Neural crest cell (in vitro differentiated cells): ENCODE measurements at places on chromosomes 11 and 22.

GRCh38 chr22:50186761-50187523, 1.2 kb downstream of the TRABD start:
- no peak for DNase-seq

DNA sequence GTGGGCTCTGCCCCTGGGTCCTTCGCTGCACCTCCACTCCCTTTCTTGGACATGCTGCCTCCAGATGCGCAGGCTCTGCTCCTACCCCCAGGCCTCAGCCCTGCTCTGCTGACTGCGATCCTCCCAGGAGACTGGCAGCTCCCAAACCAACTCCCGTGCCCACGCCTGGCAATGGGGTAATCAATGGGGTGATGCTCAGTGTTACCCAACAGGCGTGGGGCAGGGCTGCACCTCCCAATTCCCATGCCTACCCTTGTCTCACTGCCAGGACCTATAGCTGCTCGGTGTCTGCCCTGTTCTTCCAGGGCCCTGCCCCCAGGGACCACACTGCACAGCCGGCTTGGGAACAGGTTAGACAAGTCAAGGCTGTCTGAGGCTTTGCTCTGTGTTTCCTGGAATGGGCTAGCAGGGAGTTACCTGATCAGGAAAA, at the start of gene ALDH3B2:
Gene ALDH3B2 (minus strand): TSS at position 182 of the 430 bp plus-strand sequence. CDS start 7,688 bp downstream, outside the sequence.
- no peak for DNase-seq

GRCh38 chr11:80838153-80838552, 1397.3 kb upstream of the TENM4 start:
- no peak for DNase-seq

GRCh38 chr11:119236490-119236889, 30.4 kb downstream of the CBL start:
- DNase-seq, result no peak

- DNase-seq, result no peak
Observed at GRCh38 chr11:11211186-11211585, 141.9 kb downstream of the CSNK2A3 start.

- DNase-seq, result no peak
Observed at GRCh38 chr11:119634301-119634700, 94.7 kb downstream of the NECTIN1 start.

- DNase-seq, result no peak
Observed at GRCh38 chr11:8577791-8578581, 16.0 kb downstream of the STK33 start.

DNA sequence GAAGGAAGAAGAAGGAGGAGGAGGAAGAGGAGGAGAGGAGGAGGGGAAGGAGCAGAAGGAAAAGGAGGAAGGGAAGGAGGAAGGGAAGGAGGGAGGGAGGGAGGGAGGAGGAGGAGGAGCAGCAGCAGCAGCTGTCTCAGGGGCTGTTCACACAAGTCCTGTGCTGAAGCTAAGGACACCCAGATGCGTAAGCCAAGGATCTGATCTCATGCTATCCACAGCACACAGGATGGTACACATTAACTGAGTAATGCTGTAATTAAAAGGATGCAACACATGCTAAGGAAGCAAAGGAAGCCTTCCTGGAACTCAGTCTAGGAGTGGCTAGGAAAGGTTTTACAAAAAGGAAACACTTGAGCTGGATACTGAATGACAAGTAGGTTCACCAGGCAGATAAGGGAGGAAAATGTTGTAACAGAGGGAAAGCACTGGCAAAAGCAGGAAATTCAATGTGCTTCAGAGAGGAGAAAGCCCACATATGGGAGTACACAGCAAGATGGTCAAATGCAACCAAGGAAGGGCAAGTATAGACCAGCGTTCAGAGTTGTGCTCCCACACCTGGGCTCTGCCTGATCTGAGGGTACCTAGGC, 32.0 kb downstream of the TRIM66 start:
- no peak for DNase-seq

DNA sequence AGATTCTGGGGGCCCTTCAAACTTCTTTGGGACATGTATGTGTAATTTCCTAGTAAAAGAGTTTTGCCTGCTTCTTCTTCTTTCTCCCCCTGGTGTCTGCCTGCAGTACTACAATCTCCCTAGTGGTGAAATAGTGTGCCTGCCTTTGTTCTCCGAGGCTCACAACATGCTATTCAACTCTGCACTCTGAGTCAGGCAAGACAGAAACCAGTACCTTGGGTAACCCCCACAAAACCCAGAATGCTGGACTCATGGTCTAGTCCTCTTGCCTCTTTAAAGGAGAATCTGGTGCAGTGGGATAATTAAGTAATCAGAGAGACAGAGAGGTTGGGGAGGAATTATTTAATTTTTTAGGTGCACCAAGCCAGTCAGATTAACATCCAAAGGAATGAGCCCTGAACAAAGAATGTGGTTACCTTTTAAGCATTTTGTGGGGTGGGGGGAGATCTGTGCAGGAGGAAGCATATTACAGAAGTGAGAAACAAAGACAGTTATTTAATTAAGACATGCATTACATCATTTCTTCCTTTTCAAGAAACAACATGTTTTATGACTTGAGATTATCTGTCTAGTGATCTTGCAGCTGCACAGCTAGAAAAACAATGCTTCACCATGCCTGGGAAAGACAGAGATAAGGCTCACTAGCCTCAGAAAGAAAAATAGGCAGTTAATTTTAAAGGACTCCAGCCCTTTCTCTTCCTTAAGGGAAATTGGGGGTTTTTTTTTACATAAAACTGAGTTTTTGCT, 11.0 kb upstream of the MS4A6A start:
- DNase-seq, result peak; percentile 72

GRCh38 chr11:125165843-125166763, 1.6 kb downstream of the PKNOX2 start:
- DNase-seq, result peak; percentile 30

DNA sequence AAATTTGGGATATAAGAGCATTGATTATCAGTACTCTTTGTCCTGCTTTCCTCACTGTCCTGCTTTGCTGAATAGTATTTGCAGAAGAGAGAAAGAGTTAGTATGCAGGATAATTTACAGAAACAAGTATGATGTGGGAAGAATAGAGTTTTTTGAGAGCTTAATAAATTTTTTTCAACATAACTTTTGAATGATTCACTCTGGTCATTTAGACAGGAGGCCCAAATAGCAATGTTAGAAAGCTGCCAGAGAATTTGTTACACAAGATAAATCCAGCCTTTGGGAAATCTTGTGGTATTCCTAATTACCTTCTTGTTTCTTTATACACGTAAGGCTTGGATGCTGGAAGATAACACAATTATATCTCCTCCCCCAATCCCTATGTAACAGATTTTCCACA, 484.6 kb downstream of the CNTN5 start:
- DNase-seq, result no peak

GRCh38 chr11:15793043-15793996, 563.0 kb downstream of the SOX6 start:
- no peak for DNase-seq

DNA sequence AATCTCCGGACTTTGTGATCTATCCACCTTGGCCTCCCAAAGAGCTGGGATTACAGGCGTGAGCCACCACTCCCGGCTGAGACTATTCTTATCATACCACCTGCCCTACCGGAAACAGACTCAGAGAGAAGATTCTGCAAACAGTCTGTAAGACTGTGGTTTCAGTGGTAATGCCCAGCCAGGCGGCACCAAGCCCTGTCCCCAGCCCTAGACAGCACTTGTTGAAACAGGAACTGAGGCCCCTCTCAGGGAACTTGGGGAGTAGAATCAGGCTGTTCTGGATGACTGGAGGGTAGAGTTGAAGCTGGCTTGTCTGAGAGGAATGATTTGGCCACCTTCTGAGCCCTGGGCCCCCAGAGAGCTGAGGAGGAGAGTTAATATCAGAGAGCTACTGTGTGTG, 1.3 kb upstream of the INSC start:
- DNase-seq, result no peak

- DNase-seq, result peak; percentile 42
Observed at GRCh38 chr11:17012712-17013547, 1.3 kb downstream of the PLEKHA7 start.

- no peak for DNase-seq
Observed at GRCh38 chr11:77096591-77097019, 6.0 kb upstream of the OMP start.

GRCh38 chr22:32706149-32706548, 95.4 kb upstream of the TIMP3 start:
- DNase-seq, result no peak

GRCh38 chr11:123061403-123062157, at the start of gene HSPA8:
Gene HSPA8, minus strand, starts transcription at chr11:123062136. Its CDS starts 812 bp downstream, at chr11:123061324.
- no peak for DNase-seq

GRCh38 chr11:131695889-131696429, 325.5 kb downstream of the NTM start:
- DNase-seq, result no peak

- DNase-seq, result no peak
Observed at GRCh38 chr22:39655004-39655579, 84.5 kb downstream of the CACNA1I start.

DNA sequence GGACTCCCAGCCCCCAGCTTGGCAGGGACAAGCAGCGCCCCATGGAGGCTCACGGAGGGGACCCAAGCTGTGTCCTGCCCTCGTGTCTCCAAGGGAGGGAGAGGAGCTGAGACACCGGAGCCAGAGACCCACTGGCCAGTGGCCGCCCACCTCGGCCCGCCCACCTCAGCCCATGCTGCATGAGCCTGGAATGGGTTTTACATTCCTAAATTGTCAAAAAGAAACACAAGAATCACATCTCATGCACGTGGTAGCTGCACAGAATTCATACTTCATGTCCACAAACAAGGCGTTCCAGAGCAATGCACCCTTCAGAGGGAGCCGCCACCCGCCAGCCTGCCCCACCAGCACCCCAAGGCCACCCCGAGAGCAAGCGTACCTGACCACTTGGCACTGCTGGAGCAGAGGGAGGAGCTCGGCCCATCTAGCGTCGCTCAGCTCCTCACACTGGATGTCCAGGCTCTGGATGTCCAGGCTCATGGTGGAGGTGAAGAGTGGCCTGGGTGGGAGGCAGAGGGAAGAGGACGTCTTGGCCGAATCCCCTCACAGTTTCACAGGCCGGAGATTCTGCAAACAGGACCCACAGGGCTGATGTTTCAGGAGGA, 5.3 kb downstream of the RNH1 start:
- DNase-seq, result no peak

DNA sequence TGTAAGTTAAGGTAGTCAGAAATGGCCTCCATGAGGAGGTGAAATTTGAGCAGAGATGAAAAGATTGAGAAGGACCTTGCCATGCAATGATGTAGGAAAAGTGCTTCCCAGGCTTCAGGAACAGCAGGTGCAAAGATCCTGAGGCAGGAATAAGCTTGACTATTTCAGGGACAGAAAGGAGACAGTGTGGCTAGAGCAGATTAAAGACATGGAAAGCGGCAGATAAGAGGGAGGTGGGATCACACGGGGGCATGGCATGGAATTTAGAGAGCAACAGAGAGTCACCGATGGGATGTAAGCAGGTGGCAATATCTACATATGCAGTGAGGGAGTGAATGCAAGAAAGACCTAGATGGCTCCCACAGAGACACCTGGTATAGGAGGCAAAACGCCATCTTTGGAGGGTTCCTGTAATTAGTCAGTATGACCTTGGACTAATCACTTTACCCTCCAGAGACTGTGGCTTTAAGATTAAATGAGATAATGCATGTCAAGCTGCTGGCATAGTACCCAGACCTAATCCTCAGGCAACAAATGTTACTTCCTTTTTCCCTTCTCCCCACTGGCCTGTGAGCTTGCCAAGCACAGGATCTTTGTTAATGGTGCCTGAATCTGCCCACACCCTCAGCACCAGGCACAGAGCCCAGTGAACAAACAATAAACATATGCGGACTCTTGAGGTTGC, 24.6 kb upstream of the ACER3 start:
- no peak for DNase-seq

DNA sequence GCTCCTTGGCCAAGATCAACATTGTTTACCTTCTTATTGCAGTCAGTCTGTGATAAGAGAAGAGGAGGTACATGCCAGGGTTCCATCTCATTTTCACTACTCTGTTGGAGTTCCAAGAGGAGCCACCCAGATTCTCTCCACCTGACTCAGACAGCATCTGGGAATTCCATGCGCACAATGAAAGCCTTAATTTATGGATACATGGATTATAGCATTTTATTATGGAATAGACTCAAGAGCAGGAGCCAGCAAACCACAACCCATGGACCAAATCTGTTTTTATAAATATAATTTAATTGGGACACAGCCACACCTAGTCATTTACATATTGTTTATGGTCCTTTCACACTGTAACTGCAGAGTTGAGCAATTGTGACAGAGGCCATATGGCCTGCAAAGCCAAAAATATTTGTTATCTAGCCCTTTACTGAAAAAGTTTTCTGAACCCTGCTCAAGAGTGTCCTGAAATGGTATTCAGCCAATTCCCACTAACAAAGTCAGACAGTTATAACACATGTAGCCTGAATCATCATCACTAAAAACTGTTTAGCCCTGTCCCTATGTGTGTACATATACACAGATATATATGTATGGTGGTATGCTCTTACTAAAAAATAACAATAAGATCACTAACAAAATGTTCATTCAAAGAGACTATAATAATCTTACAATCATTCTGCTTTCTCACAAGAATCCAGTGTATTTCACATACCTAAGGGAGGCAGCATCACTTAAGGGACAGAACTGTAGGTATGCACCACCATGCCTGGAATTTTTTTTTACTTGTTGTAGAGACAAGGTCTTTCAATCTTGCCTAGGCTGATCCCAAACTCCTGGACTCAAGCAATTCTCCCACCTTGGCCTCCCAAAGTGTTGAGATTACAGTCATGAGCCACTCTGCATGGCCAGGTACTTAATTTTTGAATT, 104.5 kb upstream of the TEAD1 start:
- no peak for DNase-seq

- no peak for DNase-seq
Observed at GRCh38 chr11:26651916-26652315, 69.9 kb downstream of the SLC5A12 start.

GRCh38 chr11:40877256-40877655, 582.2 kb downstream of the LRRC4C start:
- DNase-seq, result no peak

GRCh38 chr11:124832571-124832970, 32.4 kb upstream of the MSANTD2 start:
- no peak for DNase-seq

DNA sequence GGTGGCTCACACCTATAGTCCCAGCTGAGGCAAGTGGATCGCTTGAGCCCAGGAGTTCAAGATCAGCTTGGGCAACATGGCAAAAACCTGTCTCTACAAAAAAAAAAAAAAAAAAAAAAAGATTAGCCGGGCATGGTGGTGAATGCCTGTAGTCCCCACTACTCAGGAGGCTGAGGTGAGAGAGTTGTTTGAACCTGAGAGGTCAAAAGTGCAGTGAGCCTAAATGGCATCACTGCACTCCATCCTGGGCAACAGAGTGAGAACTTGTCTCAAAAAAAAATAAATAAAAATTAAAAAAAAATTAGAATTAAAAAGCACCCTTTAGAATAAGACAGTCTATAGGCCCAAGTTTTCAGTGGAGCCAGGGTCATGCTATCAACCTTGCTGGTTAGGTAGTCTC, 95.5 kb downstream of the PDHX start:
- DNase-seq, result no peak

GRCh38 chr11:69965821-69966582, 112.1 kb upstream of the ANO1 start:
- DNase-seq, result no peak

- DNase-seq, result no peak
Observed at GRCh38 chr11:71067753-71068152, 184.6 kb downstream of the SHANK2 start.

- DNase-seq, result no peak
Observed at GRCh38 chr11:34356130-34356529, 1.7 kb downstream of the ABTB2 start.

- no peak for DNase-seq
Observed at GRCh38 chr11:131486100-131486499, 115.7 kb downstream of the NTM start.

- DNase-seq, result peak; percentile 79
Observed at GRCh38 chr11:65572356-65573051, at the start of gene FAM89B. Gene FAM89B, plus strand, starts transcription at chr11:65572538. Its CDS starts 132 bp downstream, at chr11:65572670.
